ENCODE measurements at places on chromosomes 7 and 10.

- DNase-seq, result no peak
Observed at GRCh38 chr7:133807624-133808492, 319.3 kb upstream of the LRGUK start.

GRCh38 chr10:69875856-69876255 is 74.2 kb downstream of the COL13A1 start:
- no peak for DNase-seq

DNA sequence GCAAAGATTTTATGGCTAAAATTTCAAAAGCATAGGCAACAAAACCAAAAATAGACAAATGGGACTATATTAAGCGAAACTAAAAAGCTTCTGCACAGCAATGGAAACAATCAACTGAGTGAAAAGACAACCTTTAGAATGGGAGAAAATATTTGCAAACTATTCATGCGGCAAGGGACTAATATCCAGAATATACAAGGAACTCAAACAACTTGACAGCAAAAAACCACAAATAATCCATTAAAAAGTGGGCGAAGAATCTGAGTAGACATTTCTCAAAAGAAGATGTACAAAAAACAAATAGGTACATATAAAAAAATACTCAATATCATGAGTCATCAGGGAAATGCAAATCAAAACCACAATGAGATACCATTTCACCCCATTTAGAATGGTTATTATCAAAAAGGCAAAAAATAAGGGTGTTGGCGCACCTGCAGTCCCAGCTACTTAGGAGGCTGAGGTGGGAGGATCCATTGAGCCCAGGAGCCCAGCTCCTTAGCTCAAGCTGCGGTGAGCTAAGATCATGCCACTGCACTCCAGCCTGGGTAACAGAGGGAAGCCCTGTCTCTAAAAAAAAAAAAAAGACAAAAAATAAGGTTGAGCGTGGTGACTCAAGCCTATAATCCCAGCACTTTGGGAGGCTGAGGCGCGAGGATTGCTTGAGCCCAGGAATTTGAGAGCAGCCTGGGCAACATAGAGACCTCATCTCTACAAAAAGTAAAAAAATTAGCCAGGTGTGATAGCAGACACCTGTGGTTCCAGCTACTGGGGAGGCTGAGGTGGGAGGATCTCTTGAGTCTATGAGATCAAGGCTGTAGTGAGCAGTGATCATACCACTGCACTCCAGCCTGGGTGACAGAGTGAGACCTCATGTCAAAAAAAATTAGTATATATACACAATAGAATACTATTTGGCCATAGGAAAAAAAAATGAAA is 4.2 kb upstream of the CCM2 start:
- DNase-seq, result no peak

- DNase-seq, result no peak
Observed at GRCh38 chr7:94671444-94672235, 15.7 kb upstream of the SGCE start.

- DNase-seq, result peak; percentile 71
Observed at GRCh38 chr10:132961787-132962622, 19.6 kb upstream of the CFAP46 start.

DNA sequence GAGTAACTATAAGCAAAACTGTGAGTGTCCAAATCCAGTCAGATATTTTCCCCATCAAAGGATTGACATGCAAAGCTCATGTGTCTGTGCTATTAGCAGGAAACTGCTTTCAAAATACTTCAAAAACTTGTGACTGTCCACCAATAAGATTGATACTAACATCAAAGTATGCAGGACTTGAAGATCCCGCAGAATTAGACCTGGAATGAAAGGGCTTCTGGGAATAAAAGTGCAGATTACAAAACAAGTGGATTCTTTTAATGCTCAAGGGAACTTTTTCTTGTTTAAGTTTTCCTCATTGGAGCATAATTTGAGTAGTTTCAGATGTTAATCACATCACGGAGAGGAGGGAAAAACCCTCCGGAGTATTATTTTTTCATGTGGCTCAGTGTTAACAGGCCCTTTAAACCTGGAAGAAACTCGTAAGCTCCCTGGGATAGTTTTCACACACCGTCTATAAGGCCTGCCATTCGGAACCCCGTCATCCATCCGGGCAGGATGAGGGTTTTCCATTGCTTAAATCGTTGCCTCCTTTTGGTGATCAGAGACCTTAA is 33.9 kb upstream of the MKX start:
- DNase-seq, result no peak

DNA sequence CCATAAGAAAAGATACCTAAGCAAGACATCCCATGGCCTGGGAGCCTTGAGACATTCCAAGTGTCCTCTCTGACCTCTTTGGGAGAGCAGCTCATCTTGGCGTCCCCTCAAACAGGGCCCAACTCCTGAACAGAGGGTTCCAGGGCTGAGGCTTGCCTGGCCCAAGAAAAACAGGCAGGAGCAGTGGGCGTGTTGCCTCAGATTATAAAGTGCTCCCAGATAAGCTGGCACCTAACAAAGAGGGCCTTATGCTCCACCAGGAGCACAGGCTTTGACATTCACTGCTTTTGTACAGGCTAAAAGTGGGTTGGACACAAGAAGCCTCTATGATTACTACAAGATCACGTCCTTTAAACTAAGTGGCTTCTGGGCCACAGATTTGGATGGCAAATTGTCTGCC is 193.1 kb downstream of the FGFR2 start:
- no peak for DNase-seq

GRCh38 chr10:94578790-94579189 is 33.2 kb downstream of the HELLS start:
- no peak for DNase-seq

GRCh38 chr10:30557884-30558283 is 71.7 kb downstream of the LYZL2 start:
- DNase-seq, result no peak

DNA sequence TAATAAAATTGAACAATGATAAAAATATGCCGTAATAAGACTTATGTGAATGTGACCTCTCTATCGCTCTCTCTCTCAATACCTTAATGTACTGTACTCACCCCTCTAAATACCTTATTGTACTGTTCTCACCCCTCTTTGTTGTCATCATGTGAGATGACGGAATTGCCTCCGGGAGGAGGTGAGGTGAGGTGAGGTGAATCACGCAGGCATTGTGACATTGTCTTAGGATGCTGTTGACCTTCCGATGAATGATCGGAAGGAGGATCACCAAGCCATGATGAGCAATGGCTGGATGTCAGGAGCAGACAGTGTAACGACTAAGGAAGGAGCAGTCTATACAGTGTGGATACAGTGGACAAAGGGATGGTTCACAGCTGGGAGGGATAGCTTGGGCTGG is 87.4 kb upstream of the FAM20C start:
- DNase-seq, result no peak

- no peak for DNase-seq
Observed at GRCh38 chr10:99443500-99443899, 13.1 kb upstream of the GOT1 start.

DNA sequence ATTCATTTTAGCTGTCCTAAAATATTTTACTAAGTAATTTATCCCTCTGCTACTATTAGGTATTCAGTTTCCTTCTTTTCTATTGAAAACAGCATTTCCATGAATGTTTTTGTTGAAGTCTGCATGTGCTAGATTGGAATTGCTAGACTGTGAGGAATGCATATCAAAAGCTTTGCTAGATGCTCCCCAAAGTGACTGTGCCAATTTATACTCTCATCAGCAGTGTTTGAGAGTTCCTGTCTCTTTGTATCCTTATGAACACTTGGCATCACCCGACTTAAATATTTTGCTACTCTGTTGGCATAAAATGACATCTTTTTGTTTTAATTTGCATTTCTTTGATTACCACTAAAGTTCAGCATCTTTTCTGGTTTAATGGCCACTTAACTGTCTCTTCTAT is 45.0 kb upstream of the PRR15 start:
- DNase-seq, result no peak

DNA sequence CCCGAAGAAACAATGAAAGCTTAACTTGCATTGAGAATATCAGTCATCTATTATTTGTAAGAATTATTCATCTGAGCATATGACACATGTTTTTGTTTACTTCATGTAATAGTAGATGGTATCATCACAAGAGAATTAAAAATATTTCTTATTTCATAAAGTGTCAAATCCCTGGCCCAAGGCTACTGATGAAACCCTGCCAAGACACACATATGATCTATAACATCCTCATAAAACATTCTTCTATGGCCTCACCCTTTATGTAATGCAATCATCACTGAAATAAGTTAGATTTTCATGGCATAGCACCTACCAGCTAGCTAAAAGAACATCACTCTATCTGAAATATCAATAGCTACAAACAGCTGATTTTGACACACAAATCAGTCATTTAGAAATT is 385.6 kb upstream of the PHF14 start:
- no peak for DNase-seq

DNA sequence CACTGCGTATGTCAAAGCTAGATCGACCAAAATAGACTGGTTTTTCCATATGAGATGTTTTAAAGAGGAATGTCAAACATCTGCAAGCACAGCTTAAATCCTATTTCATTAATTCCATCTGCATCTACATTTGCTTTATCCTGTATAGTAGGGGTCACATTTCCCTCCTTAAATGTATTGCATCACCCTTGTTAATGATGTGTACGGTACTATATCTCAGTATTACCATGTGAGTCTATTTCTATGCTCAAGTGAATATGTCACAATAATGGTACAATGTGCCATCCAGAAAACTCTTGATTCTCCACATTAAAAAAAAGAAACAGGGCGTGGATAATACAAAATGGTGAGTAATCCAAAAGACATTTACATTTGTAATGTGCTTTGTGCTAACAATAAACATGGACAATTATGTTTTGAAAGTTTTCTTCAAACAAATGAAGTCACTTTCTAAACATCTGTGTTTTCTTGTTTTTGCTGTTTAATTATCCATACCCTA is 56.6 kb downstream of the TWIST1 start:
- DNase-seq, result no peak

DNA sequence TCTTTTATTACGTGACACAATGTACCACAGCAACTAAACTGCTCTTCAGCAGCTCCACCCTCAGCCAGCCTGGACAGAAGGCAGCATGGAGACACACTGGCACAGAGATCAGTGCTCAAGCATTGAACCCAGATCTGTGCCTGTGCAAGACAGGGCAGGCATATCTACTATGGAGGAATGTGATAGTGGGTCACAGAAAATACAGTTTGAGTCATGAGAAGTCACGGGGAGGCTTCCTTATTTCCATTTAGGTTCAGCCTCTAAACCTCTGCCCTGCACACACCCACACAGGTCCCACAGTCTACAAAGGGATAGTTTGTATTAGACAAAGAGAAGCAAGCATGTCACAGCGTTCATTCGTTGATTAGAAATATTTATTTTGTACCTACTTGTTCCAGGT is 187.4 kb upstream of the AGR3 start:
- DNase-seq, result no peak

DNA sequence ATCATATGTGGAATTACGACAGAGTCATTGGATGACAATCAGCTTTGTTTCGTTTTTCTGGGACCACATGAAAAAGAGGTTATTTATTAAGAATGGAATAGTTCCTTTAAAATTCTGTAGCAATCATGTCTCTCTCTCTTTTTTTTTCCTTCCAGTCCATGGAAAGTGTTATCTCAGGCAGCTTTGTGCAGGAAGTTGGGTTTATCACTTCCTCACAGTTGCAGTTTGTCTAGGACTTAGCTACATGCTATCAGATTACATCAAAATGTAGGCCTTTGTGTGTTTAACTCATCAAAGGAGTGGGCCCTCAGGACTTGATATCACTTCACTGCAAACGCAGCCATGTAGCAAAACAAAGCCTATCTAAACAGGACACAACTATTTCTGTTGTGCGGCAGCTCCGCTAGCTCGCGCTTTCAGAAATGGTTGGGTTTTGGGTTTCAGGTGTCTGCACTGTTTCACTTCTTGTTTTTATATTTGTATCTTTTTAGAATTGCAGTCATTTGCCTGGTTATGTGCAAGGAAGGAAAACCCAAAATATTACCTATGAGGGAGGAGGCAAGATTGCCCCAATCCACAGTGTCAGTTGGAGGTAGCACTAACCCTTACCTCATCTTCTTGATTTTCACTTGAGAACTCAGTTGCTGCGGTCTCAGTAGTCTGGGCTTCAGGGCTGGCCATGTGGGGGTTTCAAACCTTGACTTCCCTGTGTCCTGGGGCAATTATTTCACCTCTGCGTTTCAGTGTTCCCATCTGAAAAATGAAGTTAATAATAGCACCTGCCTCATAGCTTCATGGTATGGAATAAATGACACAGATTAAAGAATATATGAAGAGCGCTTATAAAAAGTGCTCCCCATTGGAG is 66.7 kb downstream of the HHEX start:
- DNase-seq, result no peak

GRCh38 chr10:73899423-73899822 is 11.5 kb upstream of the PLAU start:
- DNase-seq, result no peak

DNA sequence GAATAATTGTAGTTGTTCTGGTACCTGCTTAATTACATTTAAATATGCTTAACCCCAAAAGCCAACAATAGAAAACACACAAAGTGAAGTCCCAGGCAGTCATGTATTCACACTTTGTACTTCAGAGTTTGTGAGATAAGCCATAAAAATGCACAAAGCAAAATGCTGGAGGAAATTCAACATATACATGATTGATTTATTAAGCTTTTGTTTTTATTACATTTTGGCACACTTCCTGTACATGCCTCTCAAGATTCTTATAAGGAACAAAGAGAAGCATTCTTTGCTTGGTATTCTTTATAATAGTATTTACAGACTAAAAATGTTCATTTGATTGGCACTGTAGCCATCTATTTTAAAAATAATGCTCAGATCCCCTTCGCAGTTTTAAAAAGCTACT is 107.7 kb upstream of the ANK3 start:
- no peak for DNase-seq

- no peak for DNase-seq
Observed at GRCh38 chr10:12587451-12587888, 238.1 kb downstream of the CAMK1D start.

DNA sequence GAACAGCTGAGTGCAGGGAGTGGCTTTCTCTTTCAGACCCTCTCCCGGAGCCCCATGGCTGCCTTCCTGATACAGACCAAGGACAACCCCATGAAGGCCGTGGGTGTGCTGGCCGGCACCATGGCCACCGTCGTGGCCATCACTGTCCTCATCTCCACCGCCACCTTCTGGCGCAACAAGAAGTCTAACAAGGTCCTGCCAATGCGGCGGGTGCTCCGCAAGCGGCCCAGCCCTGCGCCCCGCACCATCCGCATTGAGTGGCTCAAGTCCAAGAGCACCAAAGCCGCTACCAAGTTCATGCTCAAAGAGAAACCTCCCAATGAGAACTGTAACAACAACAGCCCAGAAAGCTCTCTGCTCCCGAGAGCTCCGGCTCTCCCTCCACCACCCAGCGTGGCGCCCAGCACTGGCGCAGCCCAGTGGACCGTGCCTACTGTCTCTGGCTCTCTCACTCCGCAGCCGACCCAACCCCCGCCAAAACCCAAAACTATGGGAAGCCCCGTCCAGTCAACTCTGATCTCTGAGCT is 11.2 kb downstream of the LRIT2 start:
- DNase-seq, result no peak

GRCh38 chr7:1858435-1859265 is 188.6 kb downstream of the ELFN1 start:
- DNase-seq, result no peak
